Stimulated activated CD4-positive, alpha-beta T cell treated with anti-CD3 and anti-CD28 coated beads, Interleukin-1b, Interleukin-23, amount 100 ng/mL, for 1 hour (primary cell): ENCODE measurements at places on chromosomes 6 and 20.

- no peak for DNase-seq
These were observed 125.6 kb downstream of the BANF2 start for GRCh38 chr20:17825252-17825959.

GRCh38 chr20:58713801-58714339 lies 21.3 kb downstream of the NPEPL1 start:
- no peak for DNase-seq

GRCh38 chr20:219290-220115 lies 7.6 kb upstream of the DEFB129 start:
- no peak for DNase-seq

GRCh38 chr6:167350275-167350696 lies 25.4 kb downstream of the TTLL2 start:
- no peak for DNase-seq

DNA sequence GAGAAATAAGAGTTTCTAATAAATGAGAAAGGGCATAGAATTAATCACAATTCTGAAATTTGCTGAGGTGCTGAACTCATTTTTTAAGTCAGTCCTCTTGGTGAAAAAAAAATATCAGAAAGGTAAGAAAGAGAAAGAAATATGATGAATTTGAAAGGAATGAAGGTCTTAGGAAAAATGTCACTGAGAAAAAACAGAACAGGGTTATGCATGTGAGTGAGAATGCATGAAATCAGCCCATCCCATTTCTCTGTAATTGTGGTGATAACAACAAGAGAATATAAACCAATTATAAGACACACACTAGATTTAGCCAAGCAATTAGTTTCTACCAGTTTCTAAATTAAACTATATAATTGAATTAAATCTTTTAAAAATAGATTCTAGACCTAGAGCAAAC lies 138.9 kb downstream of the TBX18 start:
- DNase-seq, result no peak

DNA sequence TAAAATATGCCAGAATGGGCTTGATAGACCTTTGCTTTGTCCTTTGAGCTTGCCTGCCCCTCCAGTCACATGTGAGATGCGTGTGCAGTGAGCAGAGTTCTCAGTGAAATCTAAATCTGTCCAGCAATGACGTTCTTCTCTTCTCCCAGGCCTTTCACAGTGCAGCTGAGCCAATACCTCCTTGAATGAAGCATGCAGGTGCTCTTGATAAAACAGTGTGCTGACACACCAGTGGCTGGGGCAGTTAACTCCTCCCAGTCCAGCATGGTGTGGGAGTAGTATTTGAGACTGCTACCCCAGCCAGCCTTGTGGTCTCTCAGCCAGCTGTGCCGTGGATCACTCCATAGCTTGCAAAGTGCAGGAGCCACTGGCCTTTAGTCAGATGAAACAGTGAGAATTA lies 240.5 kb downstream of the FARS2 start:
- DNase-seq, result no peak

GRCh38 chr20:64111841-64112641 lies 4.7 kb upstream of the NPBWR2 start:
- no peak for DNase-seq

DNA sequence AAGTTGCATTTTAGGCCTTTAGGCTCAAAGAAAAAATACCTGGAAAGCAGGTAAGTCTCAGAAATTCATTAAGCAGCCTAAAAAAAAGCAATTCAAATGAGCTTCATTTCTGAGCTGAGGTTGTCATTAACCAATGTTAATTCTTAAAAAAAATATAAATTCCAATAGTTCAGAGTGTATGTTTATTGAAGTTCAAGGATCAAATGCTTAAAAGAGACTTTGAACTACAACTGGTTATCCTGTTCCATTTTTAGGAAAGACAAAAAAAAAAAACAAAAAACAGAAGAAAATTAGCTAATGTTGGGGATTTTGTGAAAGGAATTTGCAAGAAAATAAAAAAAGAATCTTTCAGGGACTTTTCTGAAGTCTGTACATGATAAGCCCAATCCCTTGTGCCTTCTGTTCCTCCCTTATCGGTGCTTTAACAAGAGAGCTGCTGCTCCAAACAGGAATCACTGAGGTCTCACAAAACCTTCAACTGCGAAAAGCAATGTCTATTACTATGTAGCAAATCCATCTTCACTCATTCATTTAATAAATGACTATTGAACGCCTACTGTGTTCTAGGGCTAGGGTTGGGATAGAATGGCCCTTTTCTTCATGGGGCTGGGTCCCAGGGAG lies 90.3 kb downstream of the FOXF2 start:
- no peak for DNase-seq

- no peak for DNase-seq
These were observed 88.1 kb downstream of the ERMARD start for GRCh38 chr6:169839493-169839892.

GRCh38 chr6:160781298-160781697 lies 79.3 kb downstream of the PLG start:
- DNase-seq, result no peak

GRCh38 chr6:147003186-147003585 lies 201.0 kb upstream of the STXBP5 start:
- DNase-seq, result no peak

- peak; percentile 4 for DNase-seq
These were observed 86.5 kb downstream of the LYRM4 start for GRCh38 chr6:5174244-5174643.

- DNase-seq, result no peak
These were observed 90.7 kb downstream of the KHDC1L start for GRCh38 chr6:73134588-73134987.

GRCh38 chr6:52536424-52536916 lies 40.4 kb downstream of the TRAM2 start:
- DNase-seq, result no peak

DNA sequence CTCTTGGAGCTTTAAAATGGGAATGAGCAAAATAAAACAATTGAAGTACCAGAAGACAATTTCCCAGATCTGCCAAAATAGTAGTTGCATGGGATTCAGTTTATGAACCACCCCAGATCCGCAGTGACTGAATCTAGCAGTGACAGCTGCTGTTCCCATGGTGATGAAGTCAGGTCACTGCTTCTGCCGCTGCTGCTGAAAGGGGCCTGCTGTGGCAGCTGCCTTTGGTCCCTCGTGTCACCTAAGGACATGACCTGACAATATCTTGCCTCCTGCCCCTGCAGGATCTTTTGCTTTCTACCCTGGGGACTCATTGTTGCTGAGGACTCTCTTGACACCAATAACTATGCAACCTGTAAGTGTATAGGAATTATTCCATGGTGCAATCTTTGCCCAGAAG lies 34.3 kb upstream of the OGFRL1 start:
- no peak for DNase-seq

DNA sequence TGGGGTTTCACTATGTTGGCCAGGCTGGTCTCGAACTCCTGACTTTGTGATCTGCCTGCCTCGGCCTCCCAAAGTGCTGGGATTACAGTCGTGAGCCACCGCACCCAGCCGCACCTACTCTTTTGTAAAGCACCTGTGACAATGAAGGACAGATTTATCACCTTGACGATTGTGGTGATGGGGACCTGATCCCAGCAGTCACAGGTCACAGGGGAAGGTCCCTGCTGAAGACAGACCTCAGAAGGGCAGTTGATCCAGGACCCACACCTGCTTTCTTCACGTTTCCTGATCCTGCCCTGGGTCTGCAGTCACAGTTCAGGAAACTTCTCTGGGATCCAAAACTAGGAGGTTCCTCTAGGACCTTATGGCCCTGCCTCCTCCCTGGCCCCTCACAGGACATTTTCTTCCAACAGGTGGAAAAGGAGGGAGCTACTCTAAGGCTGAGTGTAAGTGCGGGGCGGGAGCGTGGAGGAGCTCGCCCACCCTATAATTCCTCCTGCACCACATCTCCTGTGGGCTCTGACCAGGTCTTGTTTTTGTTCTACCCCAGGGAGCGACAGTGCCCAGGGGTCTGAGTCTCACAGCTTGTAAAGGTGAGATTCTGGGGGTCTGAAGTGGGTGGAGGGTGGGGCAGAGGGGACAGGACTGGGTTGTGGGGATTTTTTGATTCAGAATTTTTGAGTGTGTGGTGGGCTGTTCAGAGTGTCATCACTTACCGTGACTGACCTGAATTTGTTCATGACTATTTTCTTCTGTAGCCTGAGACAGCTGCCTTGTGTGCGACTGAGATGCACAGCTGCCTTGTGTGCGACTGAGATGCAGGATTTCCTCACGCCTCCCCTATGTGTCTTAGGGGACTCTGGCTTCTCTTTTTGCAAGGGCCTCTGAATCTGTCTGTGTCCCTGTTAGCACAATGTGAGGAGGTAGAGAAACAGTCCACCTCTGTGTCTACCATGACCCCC lies 3.0 kb downstream of the HLA-E start:
- DNase-seq, result no peak

DNA sequence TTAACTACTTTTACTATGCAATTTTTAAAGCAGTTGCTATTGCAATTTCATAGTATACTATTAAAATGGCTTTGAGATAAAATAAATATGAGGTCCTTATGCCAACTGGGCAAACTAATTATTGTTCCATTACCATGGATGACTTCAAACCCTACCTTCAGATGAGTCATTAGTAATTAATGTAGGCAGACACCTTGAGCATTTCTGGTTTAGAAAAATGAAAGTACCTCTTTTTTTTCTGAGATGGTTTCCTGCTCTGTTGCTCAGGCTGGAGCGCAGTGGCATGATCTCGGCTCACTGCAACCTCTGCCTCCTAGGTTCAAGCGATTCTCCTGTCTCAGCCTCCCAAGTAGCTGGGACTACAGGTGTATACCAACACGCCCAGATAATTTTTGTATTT lies 11.9 kb downstream of the ASF1A start:
- no peak for DNase-seq

- no peak for DNase-seq
These were observed 117.4 kb downstream of the FAXC start for GRCh38 chr6:99232056-99232455.

GRCh38 chr6:25448965-25449538 lies 169.9 kb downstream of the CARMIL1 start:
- no peak for DNase-seq

DNA sequence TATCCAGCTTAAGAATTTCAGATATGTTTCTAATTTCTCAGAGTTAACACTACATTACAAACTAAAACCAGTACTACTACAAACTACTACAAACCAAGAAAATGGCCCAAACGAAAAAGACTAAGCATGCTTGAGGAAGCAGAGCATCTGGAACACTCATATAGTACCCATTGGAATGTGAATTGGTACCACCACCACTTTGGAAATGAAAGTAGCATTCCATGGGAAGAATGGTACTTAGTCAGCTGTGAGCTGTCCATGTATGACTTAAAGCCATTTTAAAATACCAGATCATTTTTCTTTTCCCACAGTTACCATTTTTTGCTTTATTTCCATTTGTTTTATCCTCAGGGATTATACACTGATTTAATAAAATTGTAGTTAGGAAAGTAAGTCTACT lies 30.5 kb downstream of the FBXO9 start:
- DNase-seq, result no peak

GRCh38 chr6:156976216-156977127 lies 199.3 kb downstream of the ARID1B start:
- no peak for DNase-seq

DNA sequence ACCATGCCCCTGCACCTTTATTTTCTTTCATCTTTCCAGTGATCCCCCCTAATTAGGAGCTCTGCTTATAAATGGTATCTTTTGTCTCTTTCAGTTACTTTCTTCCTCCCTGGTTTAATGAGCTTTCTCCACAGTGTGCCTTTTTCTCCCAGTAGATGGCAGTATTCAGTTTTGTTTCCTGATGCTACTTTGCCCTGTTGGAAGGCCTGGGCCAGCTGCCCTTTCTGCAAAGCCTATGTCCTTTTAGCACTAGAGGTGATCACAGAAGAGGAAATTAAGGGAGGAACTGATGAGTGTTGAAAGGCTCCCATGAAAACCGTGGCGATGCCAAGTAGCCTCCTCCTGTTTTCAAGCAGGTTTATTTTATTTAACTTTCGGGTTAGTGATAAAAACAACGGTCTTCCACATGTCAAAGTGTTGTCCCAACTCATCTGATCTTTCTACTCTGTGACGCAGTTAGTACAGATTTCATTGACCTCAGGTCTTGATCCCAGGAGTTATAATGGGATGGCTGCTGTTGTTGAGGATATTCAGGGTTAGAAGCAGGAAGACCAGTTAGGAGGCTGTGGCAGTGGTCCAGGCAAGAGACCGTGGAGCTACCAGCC lies 184.2 kb upstream of the BMP2 start:
- DNase-seq, result no peak

GRCh38 chr20:24960861-24961260 lies 11.8 kb downstream of the CST7 start:
- no peak for DNase-seq

GRCh38 chr6:149895833-149896271 lies 2.1 kb downstream of the RAET1E start:
- no peak for DNase-seq

DNA sequence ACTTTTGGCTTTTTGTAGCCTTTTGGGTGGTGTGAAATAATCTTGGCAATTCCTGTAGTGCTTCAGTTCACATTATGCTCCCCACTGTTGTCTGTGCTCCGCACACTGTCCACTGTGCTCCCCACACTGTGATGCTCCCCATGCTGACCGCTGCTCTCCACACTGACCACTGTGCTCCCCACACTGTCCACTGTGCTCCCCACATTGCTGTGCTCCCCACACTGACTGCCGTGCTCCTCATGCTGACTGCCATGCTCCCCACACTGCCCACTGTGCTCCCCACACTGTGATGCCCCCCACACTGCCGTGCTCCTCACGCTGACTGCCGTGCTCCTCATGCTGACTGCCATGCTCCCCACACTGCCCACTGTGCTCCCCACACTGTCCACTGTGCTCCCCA lies 118.9 kb downstream of the PACRG start:
- no peak for DNase-seq

GRCh38 chr6:142444376-142444775 lies 142.6 kb downstream of the ADGRG6 start:
- no peak for DNase-seq

- DNase-seq, result no peak
These were observed 684.1 kb upstream of the NRSN1 start for GRCh38 chr6:23441808-23442461.

GRCh38 chr6:12890171-12890790 lies 173.7 kb downstream of the PHACTR1 start:
- no peak for DNase-seq

GRCh38 chr6:26311385-26312095 lies 53.5 kb upstream of the BTN3A2 start:
- no peak for DNase-seq

DNA sequence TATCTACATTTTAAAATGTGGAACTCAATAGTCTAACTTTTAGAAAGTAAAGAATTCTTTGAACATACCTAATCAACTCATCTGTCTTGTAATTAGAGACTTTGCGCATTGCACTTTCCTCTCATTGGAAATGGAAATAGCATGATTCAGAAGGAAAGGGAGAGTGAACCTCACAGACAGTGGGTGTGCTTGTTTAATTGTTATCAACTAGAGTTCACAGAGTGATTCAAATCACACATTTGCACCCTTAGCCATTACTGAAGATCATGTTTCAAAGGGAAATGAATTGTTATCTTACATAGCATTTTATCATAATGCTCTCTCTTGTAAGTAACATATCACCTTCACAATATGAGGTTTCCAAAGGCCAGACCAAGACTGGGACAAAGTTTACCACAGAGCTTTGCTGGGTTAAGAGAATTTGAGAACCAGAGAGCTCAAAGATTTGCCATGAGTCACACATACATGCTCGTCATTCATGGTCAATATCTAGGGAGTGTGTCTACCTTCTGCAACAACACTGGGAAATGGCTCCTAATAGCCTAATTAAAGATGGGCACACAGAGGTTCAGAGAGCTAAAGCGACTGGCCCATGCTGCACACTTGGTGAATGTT lies 21.5 kb downstream of the GSTA3 start:
- DNase-seq, result no peak

GRCh38 chr6:45105170-45105820 lies 222.8 kb upstream of the RUNX2 start:
- no peak for DNase-seq
